ENCODE measurements at places on chromosomes 1 and 21.

GRCh38 chr1:207941665-207942064 is 30.7 kb upstream of the CD34 start:
- no peak for DNase-seq

- no peak for DNase-seq
Observed at GRCh38 chr21:46626536-46626935, 8.9 kb upstream of the PRMT2 start.

DNA sequence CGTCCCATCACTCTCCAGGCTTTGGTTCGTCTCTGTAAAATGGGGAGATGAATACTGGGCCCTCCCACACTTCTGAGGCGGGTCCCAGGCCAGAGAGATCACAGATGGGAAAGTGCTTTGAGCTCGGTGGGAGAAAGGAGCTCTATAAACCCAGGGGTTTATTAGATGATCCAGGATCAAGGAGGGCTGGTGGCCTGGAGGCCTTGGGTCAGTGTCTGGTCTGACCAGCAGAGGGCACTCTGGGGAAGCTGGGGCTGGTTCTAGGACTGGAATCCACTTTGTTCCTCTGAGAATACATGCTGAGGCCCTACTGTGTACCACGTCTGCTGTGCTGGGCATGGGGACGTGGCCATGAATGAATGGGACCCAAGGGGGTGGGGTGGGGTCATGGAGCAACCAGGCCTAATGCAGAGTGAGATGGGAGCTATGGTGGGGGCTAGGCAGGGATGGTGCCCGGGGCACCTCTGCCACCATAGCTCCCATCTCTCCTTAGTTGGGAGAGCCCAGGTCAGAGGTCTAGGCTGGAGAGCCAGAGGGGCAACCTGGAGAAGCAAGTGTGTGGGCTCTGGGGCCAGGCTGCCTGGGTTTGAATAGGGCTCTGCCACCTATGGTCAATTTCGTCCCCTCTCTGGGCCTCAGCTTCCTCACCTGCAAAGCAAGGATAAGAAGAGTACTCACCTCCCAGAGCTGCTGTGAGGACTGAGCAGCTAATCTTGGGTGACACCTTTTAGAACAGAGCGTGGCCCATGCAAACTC is 9.0 kb upstream of the FAM131C start:
- DNase-seq: peak; percentile 37

DNA sequence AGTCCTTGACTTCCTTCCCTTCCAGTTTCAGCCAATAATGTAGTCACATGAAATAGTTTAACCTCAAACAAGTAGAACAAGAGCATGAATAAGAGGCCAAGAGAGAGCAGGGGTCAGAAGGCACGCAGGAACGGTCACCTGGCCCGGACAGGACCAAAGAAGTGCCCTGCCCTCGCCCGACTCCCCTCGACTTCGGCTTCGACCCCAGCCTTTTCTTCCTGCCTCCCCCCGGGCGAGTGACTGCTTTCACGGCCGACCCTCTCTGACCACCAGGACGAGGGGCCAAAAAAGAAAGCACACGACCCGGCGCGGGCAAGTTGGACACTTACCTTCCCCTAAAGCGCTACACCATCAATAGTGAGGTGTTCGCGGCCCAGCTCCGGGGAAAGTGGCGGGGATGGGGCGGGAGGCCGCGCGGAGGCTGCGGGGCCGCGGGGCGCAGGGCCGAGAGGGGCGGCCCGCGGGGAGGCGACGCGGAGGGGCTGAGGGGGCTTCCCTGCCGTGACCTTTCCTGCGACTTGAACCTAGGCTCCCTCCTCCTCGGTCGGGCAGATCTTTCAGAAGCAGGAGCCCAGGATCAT is 519 bp downstream of the RERE start:
- DNase-seq: peak; percentile 21

DNA sequence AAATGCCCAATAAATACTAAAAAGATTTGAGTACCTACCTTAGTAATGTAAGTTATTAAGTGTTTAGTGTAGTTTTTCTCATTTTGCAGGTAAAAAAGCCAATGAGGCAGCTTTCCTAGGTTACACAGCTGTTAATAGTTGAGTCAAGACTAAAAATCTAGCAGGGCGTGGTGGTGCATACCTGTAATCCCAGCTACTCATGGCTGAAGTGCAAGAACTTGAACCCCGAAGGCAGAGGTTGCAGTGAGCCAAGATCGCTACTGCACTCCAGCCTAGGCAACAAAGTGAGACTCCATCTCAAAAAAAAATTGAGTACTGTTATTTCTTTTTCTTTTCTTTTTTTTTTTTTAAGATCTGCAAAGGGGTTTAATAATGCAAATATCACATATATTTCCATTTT is 7.7 kb downstream of the YBX1 start:
- DNase-seq: no peak

- DNase-seq: no peak
Observed at GRCh38 chr1:200895801-200896530, 1.3 kb downstream of the INAVA start.

- DNase-seq: no peak
Observed at GRCh38 chr21:34969423-34970166, 79.5 kb downstream of the RUNX1 start.

- no peak for DNase-seq
Observed at GRCh38 chr1:197933647-197934046, 16.5 kb downstream of the LHX9 start.

- DNase-seq: no peak
Observed at GRCh38 chr1:77536813-77537212, 145.6 kb downstream of the ZZZ3 start.

DNA sequence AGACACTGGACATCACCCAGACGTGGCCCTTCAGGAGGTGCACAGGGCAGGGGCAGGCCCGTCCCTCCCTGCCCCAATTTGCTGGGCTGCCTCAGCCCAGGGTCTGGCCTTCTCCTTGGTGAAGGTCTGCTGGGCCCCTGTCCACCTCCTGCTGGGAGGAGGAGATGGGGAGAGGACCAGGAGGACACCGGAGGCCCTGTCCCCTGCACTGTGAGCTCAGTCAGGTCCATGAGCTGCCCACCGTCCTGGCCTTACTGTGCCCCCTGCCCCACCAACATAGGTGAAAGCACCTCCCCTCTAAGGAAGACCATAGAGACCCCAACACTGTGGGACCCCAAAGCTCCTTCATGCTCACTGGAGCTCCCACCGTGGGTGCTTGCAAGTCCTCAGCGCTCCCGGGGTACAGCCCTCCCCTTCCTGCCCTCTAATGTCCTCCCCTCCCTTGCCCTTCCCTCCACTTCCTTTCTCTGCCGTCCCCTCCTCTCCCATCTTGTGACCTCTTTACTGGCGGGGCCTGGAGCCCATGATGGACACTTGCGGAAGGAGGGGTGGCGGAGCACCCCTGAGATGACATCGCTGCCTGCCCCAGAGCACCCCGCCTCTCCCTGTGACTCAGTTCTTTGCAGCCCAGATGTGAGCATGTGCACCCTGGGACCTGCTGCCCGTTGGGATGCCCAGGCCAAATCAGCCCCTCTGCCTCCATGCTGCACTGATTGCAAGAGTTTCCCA is 4.6 kb downstream of the LRRC3 start:
- no peak for DNase-seq

DNA sequence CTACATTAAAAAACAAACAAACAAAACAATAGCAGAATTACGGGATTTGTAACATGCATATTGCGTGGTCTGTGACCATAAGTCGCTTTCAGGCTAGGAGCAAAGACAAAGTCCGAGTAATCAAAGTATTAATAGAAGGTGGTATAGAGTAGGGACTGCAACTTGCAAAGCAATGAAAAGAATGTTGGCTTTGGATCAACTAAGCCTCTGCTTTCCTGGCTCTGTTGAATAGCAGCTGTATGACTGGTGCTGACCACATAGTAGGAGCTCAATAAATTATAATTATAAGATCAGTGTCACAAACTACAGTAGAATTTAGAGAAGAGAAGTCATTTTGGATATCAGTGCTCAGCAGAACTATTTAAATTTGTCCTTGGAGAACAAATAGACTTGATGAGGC is 586.4 kb downstream of the DPYD start:
- no peak for DNase-seq

- DNase-seq: peak; percentile 44
Observed at GRCh38 chr1:3902571-3903091, 2.6 kb upstream of the C1orf174 start.

All from NCI-H1105 treated with DMSO at 0.1 percent for 48 hours (cell line).